ENCODE measurements at places on chromosomes 3 and 15.

GRCh38 chr3:82080261-82080660 is 318.8 kb upstream of the GBE1 start:
- no peaks in the 10 kb centered on the region for H3K36me3 ChIP-seq
- H3K4me1 ChIP-seq = no peaks in the 10 kb centered on the region
- H3K4me3 ChIP-seq = no peak overlapping the region
- DNase-seq = no peak

GRCh38 chr15:99347574-99347973 is 96.3 kb downstream of the LRRC28 start:
- no peak overlapping the region for H3K27ac ChIP-seq
- no peaks in the 10 kb centered on the region for H3K36me3 ChIP-seq
- no peak overlapping the region for H3K4me3 ChIP-seq
- H3K27me3 ChIP-seq = no peaks in the 10 kb centered on the region
- no peaks in the 10 kb centered on the region for H3K4me1 ChIP-seq
- no peak for DNase-seq

- H3K36me3 ChIP-seq = no peaks in the 10 kb centered on the region
- no peak overlapping the region for H3K27ac ChIP-seq
Observed at GRCh38 chr3:169505577-169506230, 157.8 kb downstream of the MECOM start.

DNA sequence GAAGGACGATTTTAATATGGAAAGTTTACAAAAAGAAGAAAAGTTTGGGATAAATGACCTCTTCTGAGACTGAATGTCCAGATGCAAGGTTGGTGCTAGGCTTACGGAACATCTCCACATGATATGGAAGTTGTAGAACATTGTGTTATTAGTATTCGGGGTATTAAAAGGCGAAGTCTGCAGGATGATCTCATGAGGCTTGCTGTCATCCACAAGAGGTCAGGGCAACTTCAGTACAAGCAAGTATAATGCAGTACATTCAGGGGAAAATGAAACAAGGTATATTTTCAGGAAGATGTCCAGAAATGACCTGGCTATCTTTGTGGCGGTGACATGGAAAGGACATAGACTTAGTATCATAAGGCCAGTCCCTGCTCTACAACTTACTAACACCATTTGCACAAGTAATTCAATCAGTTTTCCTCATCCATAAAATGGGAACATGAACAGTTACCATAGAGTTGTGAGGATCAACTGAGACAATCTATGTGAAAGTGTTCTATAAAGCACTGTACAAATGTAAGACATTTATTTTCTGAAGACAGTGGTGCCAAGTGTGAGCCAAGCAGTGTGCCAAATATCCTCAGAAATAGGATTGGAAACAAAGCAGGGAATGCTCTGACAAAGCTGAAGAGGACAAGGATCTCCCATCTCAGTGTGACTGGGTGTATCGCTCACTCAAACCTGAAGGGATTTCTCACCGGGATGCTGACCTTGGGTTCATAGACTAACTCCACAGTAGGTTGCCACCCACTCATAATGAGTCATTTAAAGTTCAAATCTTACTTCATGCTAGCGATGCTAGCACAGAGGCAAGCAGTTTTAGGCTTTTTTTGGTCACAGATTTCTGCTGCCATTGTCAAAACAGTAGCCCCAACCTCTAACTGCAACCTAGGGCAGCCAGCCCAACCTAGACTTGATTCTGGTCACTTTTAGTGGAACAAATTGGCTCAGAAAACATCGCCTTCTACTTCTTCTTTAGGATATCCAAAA is 118.3 kb downstream of the TIGIT start:
- H3K4me1 ChIP-seq = no peaks in the 10 kb centered on the region
- no peaks in the 10 kb centered on the region for H3K27me3 ChIP-seq
- no peak overlapping the region for H3K4me3 ChIP-seq
- no peaks in the 10 kb centered on the region for H3K36me3 ChIP-seq

DNA sequence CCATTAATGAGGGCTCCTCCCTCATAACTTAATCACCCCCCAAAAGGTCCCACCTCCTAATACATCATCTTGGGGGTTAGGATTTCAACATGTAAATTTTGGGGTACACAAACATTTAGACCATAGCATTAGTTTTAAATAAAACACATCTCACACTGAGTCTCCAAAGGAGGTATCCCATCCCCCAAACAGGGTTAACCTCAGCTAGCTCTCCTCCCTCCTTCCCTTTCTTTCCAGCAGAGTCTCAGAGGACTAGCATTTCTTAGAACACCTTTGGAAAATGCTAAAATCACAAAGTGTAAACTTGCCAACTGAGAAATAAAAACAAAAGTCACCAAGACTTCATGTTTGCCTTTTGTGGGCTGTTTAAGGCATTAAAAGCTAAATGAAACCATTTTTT is 51.2 kb upstream of the FOXB1 start:
- no peak overlapping the region for H3K4me3 ChIP-seq
- no peaks in the 10 kb centered on the region for H3K36me3 ChIP-seq
- no peaks in the 10 kb centered on the region for H3K4me1 ChIP-seq
- no peak overlapping the region for H3K27ac ChIP-seq
- DNase-seq = no peak
- no peaks in the 10 kb centered on the region for H3K27me3 ChIP-seq

GRCh38 chr3:151328298-151328995 is 902 bp downstream of the P2RY13 start:
- no peak for DNase-seq
- no peak overlapping the region for H3K27ac ChIP-seq
- H3K36me3 ChIP-seq = no peaks in the 10 kb centered on the region
- H3K27me3 ChIP-seq = no peaks in the 10 kb centered on the region
- no peak overlapping the region for H3K4me3 ChIP-seq

DNA sequence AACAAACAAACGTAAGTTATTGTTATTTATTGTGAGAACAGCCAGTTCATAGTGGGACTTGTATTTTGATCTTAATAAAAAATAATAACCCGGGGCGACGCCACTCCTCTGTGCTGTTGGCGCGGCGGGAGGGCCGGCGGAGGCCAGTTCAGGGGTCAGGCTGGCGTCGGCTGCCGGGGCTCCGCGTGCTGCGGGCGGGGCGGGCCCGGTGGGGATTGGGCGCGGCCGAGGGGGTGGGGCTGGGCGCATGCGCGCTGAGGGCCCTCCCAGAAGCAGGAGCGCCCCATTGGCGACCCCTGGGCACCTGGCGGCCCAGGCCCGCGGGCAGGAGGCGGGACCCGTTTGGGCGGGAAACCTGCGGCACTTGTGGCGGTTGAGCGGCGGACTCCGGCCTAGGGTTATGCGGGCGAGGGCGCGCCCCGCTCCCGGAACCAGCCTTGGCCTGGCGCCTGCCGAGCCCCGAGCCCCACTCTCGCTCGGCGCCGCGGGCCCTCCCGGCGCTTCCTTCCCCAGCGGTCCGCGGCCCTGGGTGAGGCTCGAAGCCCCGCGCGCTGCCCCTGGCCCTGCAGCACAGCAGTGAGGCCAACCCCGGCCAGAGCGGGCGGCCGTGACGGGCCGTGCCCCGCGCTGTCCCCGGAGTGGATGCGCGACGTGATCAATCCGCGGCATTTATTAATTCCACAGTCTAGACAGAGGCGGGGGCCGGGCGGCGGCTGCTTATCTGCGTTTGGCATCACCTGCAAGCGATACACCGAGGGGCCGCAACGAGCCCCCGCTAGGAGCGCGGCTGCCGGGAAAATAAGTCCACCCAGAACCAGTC is 6.0 kb downstream of the ISL2 start:
- no peak overlapping the region for H3K27ac ChIP-seq
- H3K36me3 ChIP-seq = no peaks in the 10 kb centered on the region
- no peak overlapping the region for H3K4me3 ChIP-seq

- H3K36me3 ChIP-seq = no peaks in the 10 kb centered on the region
- no peaks in the 10 kb centered on the region for H3K27me3 ChIP-seq
- peak overlapping the region; percentile 10 for H3K27ac ChIP-seq
- no peaks in the 10 kb centered on the region for H3K4me1 ChIP-seq
- no peak overlapping the region for H3K4me3 ChIP-seq
Observed at GRCh38 chr15:95293456-95294031, 1037.0 kb upstream of the NR2F2 start.

All from uterus (tissue), 4 donors.